ENCODE measurements at places on chromosomes 5 and 9.
A peak's percentile ranks its signal among the peaks of the same experiment; 100 is the strongest.

- DNase-seq, result no peak
Measured at GRCh38 chr5:157545610-157546310, 29.8 kb downstream of the ADAM19 start.

DNA sequence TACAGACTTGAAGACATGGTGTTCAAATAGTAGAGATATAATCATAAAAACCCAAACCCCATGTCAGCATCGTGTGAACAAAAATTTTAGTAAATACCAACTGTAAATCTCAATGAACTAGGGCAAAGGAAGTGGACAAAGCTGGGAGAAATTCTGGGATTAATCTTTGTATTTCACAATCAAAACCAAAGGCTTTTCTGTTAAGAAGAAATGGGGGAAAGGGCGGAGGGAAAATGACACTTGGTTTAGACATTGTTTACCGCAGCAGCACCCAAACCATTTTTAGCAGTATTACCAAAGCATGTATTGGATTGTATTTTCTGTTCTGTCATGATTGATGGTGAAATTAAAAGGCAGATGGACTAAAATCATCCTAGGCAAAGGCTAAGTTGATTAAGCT is 134.2 kb upstream of the PRSS3 start:
- no peak for DNase-seq

- no peak for DNase-seq
Measured at GRCh38 chr5:175867587-175868347, 3.6 kb upstream of the CPLX2 start.

GRCh38 chr9:76255781-76256455 is 138.3 kb downstream of the RFK start:
- DNase-seq, result peak; percentile 22

DNA sequence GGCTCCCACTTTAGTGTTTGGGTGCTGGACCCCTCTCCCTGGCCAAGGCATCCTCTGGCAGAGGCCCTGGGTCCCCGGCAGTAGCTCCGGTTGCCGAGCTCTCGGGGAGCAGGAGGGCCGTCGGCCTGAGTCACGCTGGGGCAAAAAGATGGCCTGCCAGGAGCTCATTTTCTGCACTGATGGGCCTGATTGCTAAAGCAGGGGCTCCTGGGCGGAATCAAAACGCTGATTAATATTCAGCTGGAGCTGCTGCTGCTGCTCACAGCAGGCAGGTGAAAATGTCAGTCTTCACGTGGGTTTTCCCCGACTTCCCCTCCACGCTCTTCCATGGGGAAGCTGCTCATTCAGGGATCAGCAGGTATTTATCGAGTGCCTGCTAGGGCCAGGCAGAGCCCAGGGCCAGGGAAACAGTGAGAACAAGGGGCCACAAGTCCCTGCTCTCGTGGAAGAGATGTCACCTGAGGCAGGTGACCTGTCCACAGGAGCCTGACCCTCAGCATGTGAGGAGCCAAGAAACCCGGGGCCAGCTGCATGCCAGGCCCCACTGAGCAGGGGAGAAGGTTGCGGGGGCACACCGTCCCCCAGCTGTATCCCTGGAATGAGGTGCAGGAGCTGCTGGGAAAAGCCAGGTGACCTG is 22.1 kb downstream of the LAMC3 start:
- no peak for DNase-seq

DNA sequence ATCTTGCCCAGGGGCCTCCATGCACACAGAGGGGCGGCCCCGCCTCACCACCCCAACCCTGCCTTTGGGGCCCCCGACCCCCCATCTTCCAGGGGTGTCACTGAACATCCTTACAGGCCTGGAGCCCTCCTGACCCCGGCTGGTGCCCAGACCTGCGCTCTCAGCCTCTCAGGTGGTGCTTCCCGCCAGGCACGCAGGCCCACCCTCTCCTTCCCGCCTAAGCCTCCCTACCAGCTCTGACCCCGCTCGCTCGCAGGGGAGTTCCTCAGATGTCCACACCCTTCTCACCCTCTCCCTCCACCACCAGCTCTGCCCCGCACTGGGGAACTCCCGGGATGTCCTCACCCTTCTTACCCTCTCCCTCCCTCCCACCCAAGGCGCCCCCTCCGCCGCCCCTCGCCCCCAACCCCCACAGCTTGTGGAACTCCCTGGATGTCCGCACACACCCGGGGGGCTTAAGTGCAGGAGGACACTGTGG is 12.3 kb upstream of the QRFP start:
- no peak for DNase-seq

- DNase-seq, result no peak
Measured at GRCh38 chr5:66498791-66499207, 97.4 kb upstream of the MAST4 start.

- no peak for DNase-seq
Measured at GRCh38 chr9:23790351-23791260, 35.4 kb downstream of the ELAVL2 start.

DNA sequence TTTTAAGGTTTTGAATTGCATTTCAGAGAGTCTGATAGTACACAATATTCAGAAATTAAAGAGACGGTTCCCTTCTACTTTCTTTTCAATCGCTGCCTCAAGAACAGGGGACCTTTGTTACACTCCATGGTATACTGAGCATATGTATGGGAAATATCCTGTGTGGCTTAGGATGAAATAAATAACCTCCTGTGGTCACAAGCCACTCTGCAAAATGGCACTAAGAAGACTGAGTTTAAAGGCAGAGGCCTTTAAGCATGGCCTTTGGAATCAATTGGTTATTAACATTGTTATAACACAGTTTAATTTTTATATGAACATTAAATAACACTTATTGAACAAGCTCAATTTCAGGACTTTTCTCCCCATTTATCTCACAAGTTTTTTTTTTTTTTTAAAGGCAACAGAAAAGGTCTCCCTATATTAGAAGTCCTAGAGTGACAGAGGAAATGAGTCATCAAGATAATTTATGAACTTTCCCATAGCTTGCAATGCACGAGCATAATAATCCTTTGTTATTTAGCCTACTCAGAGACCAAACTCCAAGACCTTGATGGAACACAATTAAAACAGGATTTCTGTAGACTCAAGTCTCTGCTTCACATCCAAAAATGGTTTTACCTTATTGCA is 341.9 kb downstream of the TMEM167A start:
- DNase-seq, result no peak

- no peak for DNase-seq
Measured at GRCh38 chr9:14061936-14062585, 251.9 kb downstream of the NFIB start.

- no peak for DNase-seq
Measured at GRCh38 chr9:93864032-93864431, 91.1 kb downstream of the BARX1 start.

DNA sequence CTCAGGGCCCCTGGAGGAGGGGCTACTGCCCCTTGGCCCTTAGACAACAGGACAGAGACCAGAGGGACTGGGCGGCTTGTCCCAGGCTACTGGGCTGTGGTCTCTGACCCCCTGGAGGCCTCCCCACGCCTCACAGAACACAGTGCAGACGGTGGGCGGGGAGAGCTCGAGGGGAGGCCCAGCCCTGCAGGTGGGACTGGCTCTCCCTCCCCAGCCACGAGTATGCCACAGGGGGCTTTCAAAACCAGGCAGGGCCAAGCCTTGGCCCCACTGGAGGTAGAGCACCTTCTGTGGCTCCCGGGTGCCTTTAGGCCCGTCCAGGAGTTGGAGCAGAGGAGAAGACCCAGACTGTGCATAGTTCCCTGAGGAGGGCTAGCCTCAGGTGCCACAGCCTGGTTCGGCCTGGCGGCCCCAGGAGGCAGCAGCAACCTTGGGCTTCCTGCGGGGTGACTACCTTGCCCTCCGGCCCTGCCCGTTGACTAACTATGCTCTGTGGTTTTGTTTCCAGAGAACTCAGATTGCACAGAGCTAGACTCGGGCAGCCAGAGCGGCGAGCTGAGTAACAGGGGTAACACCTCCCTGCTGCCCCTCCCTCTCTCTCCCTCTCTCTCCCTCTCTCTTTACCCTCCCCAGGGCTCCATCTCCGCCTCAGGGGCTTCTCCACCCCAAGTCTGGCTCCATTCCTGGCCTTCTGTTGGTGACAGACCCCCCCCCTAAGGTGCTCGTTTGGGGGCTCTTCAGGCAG is 15.5 kb downstream of the CARD19 start:
- DNase-seq, result no peak

GRCh38 chr5:99320436-99320835 is 391.6 kb upstream of the CHD1 start:
- DNase-seq, result no peak

DNA sequence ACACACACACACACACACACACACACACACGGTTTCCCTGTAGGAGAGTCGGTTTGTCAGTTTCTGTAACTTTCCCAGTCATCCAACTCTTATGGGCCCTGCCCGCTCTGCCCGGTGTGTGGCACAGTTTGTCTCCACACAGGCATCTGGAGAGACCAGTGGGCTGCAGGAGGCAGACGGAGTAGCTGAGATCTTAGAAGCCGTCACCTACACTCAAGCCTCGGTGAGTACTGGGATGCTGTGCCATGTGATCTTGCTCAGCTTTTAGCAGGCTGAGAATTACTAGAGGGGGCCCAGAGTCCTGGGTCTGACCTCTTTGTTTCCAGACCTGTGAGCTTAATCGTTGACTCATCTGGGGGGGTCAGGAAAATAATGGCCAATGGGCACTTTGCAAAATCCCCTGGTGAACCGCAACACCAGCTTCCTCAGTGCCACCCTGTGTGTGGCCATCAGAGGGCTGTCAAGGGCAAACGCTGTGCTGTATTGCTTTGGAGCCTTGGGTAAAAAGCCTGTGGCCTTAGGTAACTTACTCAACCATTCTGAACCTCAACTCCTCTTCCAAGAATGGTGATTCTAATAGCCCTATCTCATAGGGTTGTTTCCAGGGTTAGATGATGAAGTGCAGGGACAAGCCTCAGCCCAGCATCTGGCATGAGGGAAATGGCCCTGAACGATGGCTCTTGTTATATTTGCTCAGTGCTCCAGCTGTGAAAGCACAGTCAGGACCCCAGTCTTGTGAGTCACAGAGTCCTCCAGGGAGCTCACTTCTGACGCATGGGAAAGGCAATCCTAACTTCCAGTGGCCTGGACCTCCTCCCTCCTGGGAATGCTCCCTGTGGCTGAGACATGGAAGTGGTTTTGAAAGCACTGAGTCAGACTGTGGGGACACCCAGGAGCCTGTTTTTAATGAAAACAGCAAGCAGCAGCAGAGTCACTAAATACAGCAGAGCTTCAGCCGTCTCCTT is 45.6 kb downstream of the COL15A1 start:
- peak; percentile 59 for DNase-seq

GRCh38 chr5:61590473-61590872 is 258.4 kb downstream of the ZSWIM6 start:
- no peak for DNase-seq

GRCh38 chr5:121976979-121977378 is 15.2 kb downstream of the SRFBP1 start:
- no peak for DNase-seq

Measured in heart right ventricle (tissue), 16 donors.